Activated CD4-positive, alpha-beta T cell treated with anti-CD3 and anti-CD28 coated beads for 4 hours (primary cell): ENCODE measurements at places on chromosomes 6 and 20.

DNA sequence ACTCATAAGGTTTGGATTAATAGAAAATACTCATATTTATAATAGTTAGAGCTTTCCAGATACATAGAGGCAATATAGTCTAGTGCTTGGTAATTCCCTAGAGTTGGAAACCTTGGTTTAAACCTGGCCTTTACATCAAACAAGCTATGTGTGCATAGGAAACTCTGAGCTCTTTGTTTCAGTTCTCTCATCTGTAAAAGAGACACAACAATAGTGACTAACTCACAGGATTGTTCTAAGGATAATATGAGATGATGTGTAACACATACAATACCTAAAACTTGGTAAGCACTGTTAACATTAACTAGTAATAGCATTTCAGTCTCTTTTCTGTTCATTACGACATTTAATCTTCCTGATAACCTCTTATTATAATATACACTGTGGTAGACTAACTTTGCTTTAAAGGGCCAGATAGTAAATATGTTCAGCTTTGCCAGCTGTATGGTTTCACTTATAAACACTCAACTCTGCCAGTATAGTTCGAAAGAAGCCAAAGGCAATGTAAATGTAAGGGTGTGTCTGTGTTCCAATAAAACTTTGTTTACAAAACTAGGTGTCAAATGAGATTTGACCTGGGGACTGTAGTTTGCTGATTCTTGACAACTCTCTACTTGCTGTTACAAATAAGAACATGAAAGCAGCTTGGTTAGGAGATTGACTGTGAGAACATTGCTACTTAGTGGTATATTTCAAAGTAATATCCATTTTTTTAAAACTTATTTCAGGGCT, 370.6 kb upstream of the FLRT3 start:
- DNase-seq, result no peak

DNA sequence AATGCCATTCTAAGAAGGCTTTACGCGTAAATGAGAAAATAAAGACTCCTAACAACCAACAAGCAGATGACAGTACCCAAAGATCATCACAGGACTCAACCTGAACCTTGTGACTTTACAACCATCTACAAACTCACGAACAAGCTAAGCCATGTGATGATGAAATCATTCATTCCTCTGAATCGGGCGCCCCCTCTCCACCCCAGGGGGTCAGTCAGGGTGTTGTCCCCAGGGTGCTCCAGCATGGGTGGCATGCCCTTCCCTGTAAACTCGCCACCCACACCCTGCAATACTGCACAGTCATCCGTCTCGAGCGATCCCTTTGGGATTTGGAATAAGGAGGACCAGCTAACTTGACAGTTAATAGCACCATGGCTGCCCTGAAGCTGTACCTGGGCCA, 12.6 kb downstream of the SERPINB6 start:
- no peak for DNase-seq

- DNase-seq, result no peak
Observed at GRCh38 chr6:157216570-157216969, 106.7 kb downstream of the TMEM242 start.

GRCh38 chr6:83057705-83058321, 7.8 kb downstream of the UBE3D start:
- DNase-seq, result no peak

GRCh38 chr6:16623029-16623653, 138.1 kb downstream of the ATXN1 start:
- no peak for DNase-seq

DNA sequence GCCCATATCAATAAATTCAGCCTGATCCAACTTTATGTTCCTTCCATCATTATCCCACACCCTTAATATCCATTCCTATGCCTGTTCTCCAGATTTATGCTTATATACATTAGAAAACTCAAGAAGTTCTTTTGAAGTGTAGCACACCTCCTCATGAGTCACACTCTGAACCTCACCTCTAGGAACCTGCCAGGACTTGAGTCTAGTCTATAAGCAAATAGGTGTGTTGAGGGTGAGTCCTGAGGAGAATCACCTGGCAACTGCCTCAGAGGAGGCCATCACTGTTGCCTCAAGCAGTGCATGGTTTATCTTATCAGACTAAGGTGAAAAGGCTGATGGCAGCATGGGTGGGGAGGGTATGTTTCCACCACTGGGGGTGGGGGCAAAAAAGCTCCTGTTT, 496.7 kb downstream of the C6orf118 start:
- no peak for DNase-seq

- no peak for DNase-seq
Observed at GRCh38 chr20:2544211-2544610, 7.8 kb downstream of the TMC2 start.

DNA sequence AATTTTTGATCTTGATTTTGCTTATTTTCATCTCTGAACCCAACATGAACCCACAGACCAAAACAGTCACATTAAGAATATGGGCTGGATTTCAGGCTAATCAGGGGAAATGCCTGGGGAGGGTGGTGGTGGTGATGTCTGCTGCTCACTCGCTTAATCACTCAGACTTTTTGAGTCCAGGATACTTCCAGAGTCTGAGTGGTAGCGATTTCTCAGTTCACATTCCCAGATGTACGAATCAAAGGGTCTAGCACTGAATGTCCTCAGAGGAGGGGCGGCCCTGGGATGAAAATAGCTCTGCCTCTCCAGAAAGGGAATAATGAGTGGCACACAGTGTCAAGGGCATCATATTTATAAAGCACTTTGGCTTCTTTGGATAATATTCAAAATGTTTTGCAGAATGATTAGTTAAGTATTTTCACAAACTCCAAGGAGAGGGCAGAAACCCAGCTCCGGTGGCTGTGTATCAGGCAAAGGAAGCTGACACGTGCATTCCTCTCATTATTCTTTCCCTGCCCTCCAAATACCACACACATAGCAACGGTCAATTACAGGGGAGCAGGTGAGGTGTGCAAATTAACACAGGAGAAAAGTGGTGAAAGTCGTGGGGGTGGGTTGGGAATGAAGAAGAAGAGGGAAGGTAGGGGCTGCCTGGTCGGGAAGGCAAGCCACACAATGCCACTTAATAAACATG, 345.2 kb upstream of the RSPO3 start:
- DNase-seq, result no peak

DNA sequence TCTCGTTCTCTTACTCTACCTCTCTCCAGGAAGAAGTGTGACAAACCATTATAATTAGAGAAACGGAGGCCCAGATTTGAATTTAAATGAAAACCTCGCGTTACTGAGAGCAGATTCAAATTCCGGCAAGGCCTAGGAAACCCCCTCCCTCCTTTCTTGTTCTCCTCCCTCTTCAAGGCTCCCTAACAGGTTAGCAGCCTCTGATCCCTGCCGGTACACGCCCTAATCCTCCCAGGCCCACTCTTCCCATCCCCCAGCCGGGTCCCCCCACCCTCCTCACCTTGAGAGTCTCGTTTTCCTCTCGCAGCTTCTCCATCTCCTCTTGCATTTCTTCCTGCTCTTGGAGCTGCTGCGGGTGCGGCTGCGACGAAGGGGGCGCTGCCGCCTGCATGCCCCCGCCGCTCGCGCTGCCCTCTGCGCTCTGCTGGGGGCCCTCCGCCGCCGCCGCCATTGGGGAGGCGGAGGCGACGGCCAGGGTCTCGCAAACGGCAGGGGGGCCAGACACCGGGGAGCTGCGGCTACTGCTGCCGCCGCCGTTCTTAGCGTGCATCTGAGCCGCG, 3.8 kb downstream of the MTCL3 start:
- DNase-seq, result peak; percentile 27

DNA sequence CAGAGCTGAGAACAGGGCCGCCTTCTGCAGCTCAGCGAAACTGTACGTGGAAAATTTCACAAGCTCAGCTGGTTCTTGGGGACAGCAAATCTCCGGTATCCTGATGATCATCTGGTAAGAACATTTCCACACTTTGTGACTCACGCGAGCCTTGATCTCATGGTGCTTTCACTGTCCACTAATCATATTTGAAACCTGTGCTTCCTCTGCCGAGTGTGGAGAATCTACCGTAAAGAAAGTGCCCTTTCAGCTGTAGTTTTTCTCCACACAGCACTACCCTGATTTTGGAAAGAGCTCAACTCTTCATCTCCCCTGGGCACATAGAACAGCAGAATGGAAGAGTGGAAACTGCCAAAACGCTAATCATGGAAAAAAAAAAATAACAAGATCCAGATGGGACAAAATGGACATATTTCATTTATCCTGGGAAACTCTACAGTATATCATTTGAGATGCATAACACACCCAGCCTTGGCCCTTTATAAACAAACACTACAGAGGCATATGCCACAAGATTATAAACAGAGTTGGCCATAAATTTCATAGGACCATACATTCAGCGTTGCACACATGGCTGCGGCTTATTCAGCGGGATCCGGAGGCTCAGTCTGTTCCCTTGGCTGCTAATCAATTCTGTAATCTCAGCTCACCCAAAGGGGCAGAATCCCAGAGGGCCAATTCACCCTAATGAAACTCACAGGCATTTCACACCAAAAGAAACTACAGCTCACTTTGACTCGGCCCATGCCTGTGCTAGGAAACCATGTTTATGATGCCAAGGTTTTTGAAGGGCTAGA, 434.5 kb downstream of the HDGFL1 start:
- DNase-seq, result no peak

DNA sequence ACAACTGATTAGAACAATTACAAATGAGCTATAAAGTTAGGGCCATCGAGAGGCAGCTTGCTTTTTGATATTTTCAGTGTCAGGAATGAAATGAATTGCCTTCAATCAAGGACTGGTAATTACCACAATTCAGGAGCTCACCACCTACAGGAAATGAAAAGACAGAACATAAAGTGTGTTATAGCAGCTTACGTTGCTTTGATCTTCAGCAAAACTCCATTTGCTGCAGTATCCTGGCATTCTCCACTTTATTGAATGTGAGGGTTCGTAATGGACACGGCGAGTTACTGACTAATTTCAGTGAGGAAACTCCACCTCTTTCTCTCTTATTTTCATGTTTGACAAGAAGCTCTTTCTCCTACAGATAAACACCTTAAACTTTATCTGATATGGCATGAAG, 440.0 kb upstream of the HSF2 start:
- DNase-seq, result no peak

DNA sequence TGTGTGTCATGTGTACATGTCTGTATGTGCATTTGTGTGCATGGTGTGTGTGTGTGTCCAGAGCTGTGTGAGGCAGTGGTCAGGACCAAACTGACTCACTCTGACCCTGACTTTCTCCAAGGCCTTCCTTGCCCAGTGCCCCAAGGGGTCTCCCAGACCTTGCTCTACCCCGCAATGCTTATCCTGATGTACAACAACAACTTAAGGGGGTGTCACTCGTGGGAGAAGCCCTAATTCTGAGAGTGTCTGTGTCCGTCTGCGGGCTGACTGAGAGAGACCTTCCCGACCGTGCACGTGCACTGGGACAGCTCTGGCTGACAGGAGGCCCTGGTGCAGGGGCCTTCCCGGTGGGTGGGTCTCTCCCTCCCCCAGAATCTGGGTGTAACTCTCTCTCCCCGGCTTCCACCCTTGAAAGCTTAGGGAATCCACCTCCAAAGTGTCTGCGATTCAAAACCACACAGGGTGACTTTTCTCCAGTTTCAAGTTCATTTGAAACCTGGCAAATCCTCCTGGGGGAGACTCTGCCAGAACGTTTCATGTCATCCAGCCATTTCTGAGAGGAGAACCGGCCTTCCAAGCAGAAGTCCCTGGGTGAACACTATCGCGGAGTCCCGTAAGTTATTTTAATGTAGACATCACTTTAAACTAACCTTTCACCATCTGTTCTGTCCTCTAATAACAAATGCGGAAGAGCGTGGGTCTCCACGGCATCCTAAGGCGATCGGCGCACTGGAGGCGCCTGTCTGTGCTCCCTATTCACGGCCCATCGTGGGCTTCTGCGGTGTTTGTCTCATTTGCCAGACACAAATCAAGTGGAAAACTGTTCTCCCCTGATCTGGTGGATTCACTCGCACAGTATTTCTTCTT, 225.5 kb downstream of the TAF4 start:
- no peak for DNase-seq

- DNase-seq, result no peak
Observed at GRCh38 chr6:109091314-109092024, 3.2 kb downstream of the SESN1 start.

GRCh38 chr6:158083455-158084325, 84.4 kb downstream of the SERAC1 start:
- no peak for DNase-seq

GRCh38 chr6:166442131-166442685, 59.5 kb upstream of the MPC1 start:
- DNase-seq, result no peak

- no peak for DNase-seq
Observed at GRCh38 chr6:159099276-159099675, 54.5 kb upstream of the TAGAP start.

DNA sequence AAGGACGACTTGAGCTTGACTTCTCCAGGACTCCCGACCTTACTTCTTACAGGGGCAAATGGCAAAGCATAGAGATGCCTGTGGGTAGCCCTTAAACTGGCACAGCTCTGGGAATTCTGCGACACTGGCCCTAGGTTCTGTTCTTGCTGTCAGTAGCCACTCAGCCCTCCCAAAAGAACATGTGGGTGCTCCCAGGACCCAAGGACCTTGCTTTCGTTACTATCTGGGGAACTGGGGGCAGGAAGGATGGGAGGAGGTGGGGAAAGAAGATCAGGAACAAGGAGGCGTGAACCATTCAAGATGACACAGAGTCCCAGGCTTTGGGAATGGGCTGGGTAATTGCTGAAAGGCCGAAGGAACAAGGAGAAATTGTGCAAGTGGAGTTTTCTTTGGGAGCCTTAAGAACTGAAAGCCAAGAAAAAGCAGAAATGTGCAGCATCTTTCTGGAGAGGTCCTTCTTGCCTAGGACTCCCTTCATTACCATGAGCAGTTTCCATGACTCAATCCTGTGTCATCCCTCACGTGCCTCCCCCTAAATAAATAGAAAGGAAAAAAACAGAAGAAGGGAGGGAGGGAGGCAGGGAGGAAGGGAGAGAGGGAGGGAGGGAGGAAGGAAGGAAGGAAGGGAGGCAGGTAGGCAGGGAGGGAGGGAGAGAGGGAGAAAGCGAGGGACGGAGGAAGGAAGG, 284.6 kb upstream of the FOXQ1 start:
- DNase-seq, result no peak

GRCh38 chr6:151738267-151738666, 69.2 kb upstream of the ESR1 start:
- no peak for DNase-seq

DNA sequence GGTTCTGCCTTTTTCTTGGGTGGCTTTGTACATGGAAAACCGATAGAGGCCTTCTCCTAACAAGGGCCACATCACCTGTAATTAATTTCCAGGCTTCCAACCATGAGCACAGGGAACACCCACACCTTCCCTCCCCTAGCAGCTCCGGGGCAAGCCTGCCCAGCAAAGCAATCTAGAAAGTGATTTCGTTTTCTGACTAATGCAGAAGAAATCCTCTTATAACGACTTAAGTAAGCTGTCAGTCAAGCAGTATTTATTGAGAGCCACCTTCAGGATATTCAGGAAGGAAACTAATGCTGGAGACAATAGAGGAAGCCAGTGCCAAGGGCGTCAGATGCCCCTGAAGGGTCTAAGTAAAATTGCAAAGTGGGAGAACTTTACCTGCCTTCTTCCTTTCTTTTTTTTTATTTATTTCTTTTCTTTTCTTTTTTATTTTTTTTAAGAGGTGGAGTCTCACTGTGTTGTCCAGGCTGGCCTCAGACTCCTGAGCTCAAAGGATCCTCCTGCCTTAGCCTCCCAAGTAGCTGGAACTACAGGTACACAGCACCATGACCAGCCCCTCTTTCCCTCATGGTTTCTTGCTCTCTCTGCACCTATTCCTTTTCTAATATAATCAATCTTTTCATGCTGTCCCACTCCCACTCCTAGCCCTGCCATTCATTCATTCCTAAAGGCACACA, 67.5 kb upstream of the MBOAT1 start:
- no peak for DNase-seq
